Hepatic stellate cell (primary cell): ENCODE measurements at places on chromosomes 1 and 21.

- DNase-seq: no peak
Observed at GRCh38 chr1:231354330-231355020, 16.4 kb downstream of the SPRTN start.

DNA sequence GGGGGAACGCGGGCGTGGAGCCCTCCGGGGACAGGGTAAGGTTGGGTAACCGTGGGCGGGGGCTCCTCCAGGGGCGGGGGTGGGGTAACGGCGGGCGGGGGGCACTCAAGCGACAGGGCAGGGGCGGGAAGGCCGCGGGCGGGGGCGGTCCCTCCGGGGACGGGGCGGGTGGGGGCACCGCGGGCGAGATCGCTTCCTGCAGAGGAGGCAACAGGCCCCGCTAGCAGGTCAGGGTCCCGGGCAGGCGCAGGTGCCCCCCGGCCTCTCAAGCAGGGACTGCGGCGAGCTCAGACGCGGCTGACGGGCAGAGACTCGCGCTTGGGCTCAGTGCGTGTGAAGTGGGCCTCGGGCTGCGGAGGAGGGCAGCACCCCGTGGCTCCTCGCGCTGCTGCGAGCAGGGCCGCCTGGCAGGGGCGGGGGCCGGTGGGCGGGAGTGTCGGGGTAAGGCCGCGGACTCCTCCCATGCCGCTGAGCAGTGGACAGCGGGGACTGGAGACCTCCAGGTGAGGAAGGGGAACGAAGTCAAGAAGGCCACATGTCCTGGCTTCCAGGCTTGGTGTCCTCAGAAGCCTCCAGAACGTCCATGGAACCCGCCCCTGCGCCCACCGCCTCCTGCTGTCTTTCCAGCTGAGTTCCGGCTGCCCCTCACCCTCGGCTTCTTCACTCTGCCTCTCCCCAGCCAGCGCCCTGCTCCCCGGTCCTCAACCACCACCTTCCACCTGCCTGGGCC lies 627 bp upstream of the GNB1 start:
- peak; percentile 93 for DNase-seq

GRCh38 chr1:189084811-189085210 lies 1392.9 kb downstream of the BRINP3 start:
- DNase-seq: no peak

DNA sequence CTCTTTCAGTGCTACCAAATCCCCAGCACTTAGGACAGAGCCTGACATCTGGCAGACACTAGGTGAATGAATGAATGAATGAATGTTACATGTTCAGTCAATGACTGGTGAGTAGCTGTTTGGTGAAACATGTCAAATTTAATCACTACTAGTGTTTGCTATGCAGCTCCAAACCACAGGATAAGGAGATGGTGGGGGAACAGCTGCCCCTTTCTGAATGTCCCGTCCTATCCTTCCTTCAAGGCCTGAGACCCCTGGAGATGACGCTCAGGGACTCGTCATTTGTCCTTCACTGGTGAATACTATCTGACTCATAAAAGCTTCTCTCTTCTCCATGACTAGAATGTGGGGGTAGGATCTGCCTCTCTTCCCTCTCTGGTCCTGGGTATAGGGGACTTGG lies 175.4 kb downstream of the HIVEP3 start:
- peak; percentile 46 for DNase-seq

DNA sequence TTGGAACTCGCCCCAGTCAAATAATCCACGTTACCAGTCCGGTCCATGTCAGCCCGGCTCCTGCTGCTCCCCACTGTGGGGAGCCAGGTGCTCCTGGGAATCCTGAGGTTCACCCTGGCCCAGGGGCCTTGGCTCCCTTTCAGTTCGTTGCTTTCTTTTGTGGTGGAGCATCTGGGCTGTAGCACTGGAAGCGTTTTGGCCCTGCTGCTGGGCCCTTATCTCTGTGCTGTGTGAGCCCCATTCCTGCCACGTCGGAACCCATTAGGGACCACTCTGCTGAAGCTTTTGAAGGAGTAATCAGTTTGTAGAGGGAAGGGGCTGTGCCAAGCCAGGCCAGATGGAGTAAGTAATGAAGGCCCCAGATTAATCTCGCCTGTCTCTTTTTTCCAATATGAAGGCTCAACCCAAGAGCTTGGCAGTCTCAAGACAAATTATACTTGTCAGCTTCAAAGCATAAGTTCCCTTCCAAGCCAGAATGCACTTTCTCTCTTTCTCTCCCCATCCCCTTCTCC lies 82.3 kb downstream of the PGM1 start:
- DNase-seq: no peak

GRCh38 chr1:232528472-232529089 lies 101.4 kb downstream of the SIPA1L2 start:
- DNase-seq: no peak

GRCh38 chr1:88998716-88999115 lies 6.3 kb upstream of the KYAT3 start:
- DNase-seq: no peak

DNA sequence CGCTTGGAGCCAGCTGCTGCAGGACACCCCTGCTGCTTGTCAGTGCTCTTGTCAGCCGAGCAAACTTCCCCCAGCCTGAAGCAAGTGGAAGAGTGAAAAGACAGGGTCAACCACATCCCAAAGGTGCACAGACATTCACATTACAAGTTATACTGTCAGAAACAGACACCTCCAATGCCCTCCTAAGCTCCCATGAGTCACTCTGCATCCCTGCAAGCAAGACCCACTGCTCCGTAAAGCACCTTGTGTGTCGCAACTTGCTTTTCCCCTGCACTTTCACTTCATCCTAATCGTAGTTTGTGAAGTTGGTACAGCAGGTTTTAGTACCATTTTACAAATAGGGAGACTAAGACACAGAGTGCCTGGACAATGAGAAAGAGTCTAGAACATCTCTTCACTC lies 51.1 kb downstream of the KCNH1 start:
- DNase-seq: no peak

GRCh38 chr1:35539073-35539823 lies 18.0 kb downstream of the KIAA0319L start:
- DNase-seq: no peak

- DNase-seq: no peak
Observed at GRCh38 chr1:157086299-157086698, 13.3 kb downstream of the ETV3L start.

DNA sequence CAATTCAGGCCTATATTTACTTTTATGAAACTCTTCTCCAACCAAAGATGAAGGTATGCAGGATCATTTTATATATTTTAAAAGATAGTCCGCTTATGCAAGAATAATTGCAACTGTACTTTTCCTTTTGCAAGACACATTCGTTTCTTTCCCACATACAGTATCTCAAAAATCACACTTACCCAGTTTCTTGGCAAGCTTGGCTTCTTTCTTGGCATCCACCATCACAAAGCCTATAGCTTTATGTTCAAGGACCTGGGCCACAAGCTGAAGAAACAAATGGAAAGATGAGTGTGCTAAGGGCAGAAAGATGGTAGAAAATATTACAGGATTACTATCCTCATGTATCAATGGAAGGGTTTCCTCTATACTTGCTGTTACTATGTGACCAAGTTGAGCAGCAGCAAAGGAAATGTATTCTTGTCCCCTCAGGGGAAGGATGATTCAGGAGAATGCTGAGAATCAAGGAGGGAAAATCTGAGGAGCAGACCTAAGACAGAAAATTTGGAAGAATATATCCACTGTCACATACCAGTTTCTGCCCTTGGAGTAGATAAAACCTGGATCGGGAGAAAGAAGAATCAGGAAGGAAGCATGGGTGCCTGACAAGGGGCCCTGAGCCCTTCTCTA lies 23.8 kb downstream of the CASQ2 start:
- DNase-seq: no peak
